Cortex of kidney (tissue), 1 donor: ENCODE measurements at places on chromosomes 2 and 18.

DNA sequence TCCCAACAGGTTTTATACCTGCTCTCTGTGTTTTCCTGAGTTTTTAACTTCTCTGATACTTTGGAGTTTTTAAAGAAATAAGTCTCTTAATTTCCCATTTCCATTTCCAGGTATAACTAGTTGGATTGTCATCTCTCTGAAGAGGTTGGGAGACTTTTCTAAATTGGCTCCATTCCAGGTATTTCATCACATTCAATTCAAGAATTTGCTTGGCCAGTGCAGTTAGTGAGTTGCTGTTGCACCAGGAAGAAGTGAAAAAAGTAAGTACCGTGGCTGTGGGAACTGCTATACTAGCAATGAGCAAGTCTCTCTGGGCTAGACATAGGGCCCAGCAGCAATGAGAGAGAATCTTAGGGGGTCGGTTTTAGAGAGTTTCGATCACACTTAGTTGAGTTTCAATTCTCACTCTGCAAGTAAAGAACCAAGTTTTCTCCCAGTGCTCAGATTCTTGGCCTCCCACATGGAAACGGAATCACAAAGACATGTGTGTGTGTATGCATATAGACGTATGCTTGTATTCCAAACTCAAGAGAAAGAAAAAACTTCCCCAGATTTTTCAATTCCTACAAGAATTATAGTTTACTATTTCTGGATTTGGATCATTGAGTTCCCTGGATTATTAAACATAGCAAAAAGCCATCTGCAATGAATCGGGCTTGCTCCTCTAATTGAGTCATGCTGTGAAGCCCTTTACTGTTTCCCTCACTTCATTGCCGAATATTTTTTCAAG lies 894.4 kb downstream of the BCL11A start:
- no peak for DNase-seq

DNA sequence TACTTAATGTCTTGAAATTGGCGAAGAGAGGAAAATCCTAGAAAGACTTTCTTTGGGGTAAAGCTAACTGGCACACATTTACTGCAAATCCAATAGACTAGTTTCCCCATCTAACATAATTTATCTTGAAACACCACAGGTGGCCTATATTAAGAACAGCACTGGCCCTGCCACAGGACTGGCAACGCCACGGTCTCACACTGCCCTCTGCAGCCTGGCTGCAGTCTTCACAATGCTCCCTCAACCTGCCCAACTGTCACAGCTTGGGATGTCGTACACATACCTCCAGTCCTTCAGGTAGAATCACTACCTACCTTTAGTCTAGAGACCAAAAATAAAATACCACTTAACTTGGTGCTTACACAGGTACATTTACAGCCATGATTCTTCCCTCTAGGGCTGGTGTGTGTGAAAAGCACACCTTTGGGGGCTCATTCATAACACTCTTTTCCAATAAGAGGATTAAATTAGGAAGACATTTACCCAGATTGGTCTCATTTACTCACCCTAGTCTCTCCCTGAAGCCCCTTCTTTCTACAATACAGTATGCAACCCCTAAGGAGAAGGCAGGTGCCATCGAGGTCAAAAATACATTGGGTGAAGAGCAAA lies 222.2 kb downstream of the C1D start:
- no peak for DNase-seq

DNA sequence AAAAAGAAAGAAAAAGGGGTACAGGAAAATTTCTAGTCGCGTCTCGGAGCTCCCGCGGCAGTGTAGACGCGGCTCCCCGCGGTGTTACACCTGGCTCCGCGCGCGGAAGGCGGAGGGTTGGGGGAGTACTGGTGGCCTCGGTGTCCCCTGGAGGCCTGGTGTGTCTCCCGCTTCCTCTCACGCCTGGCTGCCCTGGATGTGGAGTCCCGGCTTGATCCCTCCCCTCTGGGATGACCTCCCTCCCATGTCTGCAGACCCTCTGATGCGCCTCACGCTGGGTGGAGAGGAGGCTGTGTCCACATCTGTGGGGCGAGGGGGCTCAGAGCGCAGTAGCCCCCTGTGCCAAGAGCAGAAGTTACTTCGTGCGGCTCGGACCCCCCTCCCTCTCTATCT lies 1.2 kb downstream of the KIF5C start:
- DNase-seq, result no peak

DNA sequence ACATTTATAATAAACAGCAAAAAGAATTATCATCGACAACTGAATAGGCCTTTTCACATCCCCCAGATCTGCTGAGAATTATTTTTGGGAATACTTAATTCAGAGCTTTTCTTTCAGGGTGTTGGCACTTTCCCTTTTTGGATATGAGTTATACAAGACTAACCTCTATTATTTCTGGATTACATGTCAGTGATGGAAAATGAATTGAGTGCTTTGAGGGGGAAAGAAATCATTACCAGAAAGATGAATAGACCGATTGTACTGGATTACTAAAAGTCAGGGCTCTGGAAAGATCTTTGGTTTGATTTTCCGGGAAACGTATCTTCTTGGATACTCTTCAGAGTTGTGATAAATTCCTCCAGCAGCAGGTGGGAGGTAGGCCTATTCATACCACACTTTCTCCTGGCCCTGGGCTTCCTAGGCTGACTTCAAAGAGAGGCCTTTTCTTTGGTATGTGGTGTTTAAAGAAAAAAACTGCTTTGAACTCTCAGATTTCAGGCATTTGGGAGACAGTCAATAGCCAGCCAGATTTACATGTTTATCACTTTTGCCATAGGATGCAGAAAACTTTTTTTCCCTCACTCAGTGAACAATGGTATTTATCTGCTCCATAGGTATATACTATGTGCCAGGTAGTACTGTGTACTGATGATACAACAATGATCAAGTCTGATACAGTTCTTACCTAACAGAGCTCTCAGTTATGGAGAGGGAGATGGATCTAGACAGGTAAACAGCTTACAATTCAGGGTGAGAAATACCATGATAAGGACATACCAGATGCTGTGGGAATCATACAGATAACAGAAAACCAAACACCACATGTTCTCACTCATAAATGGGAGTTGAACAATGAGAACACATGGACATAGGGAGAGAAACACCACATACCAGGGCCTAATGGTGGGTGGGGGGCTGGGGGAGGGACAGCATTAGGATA lies 63.3 kb upstream of the ACTR3 start:
- no peak for DNase-seq

- DNase-seq, result no peak
These were observed 63.2 kb downstream of the UGGT1 start for GRCh38 chr2:128154225-128154624.

DNA sequence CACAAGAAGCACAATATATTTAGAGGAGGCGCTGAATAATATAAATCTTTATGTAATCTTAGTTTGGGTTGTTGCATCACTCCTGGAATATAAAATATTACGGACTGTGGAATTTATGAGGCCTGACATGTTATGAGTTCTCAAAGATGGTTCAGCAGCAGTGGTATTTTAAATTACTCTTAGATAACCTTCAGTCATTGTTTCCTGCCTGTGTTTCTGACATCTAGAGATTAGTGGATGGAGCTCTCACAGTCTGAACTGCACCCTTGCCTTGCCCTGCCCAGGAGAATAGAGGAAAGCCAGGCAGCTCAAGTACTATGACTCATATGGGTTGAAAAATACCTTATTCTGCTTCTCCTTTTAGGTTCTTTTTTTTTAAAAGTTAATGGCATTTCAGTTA lies 70.0 kb downstream of the ACSL3 start:
- no peak for DNase-seq
